Right atrium auricular region (tissue), 2 donors: ENCODE measurements at places on chromosomes 2 and 18.

- no peak for DNase-seq
- peak overlapping the region; percentile 91 for H3K4me3 ChIP-seq
- peak overlapping the region; percentile 84 for H3K27ac ChIP-seq
- H3K36me3 ChIP-seq: peaks cover 6% of the 10 kb centered on the region
- no peaks in the 10 kb centered on the region for H3K27me3 ChIP-seq
- H3K4me1 ChIP-seq: no peaks in the 10 kb centered on the region
These were observed 854 bp downstream of the GPR155 start for GRCh38 chr2:174485788-174486562.

DNA sequence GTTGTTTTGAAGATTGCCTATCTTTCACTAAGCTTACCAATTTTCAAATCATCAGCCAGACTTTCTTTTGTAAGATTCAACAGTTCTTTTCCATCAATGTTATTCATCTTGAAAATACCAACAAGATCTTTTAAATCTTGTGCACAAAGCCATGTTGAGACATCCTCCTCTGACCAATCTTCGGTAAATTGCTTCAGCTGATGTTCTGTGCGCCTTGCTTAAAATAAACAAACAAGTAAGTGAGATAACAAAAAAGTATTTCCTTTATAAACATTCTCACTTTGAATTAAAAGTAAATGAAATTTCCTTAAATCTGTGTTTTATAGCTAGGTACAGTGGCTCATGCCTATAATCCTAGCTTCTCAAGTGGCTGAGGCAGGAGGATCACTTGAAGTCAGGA lies 30.3 kb downstream of the WDSUB1 start:
- H3K4me3 ChIP-seq: no peak overlapping the region

- peaks cover 8% of the 10 kb centered on the region for H3K4me1 ChIP-seq
- no peak overlapping the region for H3K27ac ChIP-seq
- DNase-seq: no peak
- H3K27me3 ChIP-seq: no peaks in the 10 kb centered on the region
- H3K36me3 ChIP-seq: no peaks in the 10 kb centered on the region
These were observed 1885.4 kb upstream of the CELF4 start for GRCh38 chr18:39450958-39451357.

- no peaks in the 10 kb centered on the region for H3K4me1 ChIP-seq
- H3K36me3 ChIP-seq: peaks cover 34% of the 10 kb centered on the region
- no peak for DNase-seq
- H3K4me3 ChIP-seq: no peak overlapping the region
- no peak overlapping the region for H3K27ac ChIP-seq
- H3K27me3 ChIP-seq: no peaks in the 10 kb centered on the region
These were observed 21.2 kb downstream of the ATIC start for GRCh38 chr2:215332872-215333595.

DNA sequence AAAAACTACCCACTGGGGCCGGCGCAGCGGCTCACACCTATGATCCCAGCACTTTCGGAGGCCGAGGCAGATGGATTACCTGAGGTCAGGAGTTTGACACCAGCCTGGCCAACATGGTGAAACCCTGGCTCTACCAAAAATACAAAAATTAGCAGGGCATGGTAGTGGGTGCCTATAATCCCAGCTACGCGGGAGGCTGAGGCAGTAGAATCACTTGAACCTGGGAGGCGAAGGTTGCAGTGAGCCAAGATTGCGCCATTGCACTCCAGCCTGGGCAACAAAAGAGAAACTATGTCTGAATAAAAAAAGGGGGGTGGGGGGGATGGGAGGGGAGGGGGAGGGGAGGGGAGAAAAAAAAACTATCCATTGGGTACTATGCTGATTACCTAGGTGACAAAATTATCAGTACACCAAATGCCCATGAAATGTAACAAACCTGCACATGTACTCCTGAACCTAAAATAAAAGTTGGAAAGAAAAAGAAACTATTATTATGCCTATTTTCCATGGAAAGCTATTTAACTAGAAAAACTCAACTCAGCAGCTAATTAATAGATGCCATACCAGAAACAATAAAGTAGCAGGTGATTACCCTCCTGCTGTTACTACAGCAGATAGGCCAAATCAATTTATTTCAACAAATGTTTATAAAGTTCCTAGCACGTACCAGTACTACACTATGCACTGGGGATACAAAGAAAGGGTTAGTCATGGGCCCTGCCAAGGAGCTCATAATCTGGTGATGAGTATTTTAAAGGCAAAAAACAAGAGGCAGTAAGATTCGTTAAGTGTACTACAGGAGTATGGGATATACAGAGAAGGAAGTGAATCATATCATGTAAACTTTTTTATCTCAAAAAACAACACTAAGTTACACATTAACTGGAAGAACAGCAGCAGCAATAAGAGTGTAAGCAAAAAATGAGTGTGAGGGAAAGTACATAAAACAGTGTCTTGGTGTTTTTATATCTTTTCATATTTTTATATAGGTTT lies 112.8 kb upstream of the SLC39A10 start:
- H3K4me1 ChIP-seq: no peaks in the 10 kb centered on the region
- no peaks in the 10 kb centered on the region for H3K36me3 ChIP-seq

GRCh38 chr2:51247252-51247805 lies 215.4 kb upstream of the NRXN1 start:
- no peak for DNase-seq
- H3K27me3 ChIP-seq: no peaks in the 10 kb centered on the region
- no peaks in the 10 kb centered on the region for H3K4me1 ChIP-seq
- no peak overlapping the region for H3K27ac ChIP-seq

- H3K27ac ChIP-seq: no peak overlapping the region
- no peaks in the 10 kb centered on the region for H3K4me1 ChIP-seq
These were observed 99.2 kb downstream of the R3HDM1 start for GRCh38 chr2:135630488-135630887.

DNA sequence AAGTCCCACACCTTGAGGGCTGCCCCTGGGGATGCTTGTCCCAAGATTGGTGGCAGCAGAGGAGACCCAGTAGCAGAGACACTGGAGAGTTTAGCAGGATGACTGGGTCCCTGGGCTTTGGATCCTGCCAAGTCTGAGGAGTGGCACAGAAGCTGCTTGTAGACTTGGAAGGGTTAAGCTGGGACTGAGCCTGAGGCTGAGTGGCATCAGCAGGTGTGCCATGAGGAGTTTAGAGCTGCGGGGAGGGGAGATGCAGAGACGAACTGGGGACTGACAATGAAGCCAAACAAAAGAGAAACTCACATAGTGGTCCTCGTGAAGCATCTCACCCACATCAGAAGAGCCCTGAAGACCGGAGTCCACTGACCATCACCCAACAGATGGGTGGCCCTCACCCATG lies 329.7 kb upstream of the KLHL29 start:
- H3K36me3 ChIP-seq: no peaks in the 10 kb centered on the region
- H3K4me1 ChIP-seq: no peaks in the 10 kb centered on the region
- no peak overlapping the region for H3K27ac ChIP-seq
- no peak for DNase-seq

GRCh38 chr2:144133936-144134665 lies 385.8 kb downstream of the ZEB2 start:
- H3K36me3 ChIP-seq: no peaks in the 10 kb centered on the region
- DNase-seq: no peak
- no peaks in the 10 kb centered on the region for H3K27me3 ChIP-seq
- no peak overlapping the region for H3K27ac ChIP-seq
- H3K4me1 ChIP-seq: no peaks in the 10 kb centered on the region

GRCh38 chr2:177347570-177347969 lies 45.0 kb upstream of the AGPS start:
- H3K27me3 ChIP-seq: no peaks in the 10 kb centered on the region
- DNase-seq: no peak
- H3K4me1 ChIP-seq: peaks cover 10% of the 10 kb centered on the region

GRCh38 chr2:50547521-50547920 lies 484.4 kb downstream of the NRXN1 start:
- no peak overlapping the region for H3K27ac ChIP-seq
- no peaks in the 10 kb centered on the region for H3K36me3 ChIP-seq
- H3K27me3 ChIP-seq: no peaks in the 10 kb centered on the region
- H3K4me3 ChIP-seq: no peak overlapping the region

- H3K27ac ChIP-seq: no peak overlapping the region
- no peaks in the 10 kb centered on the region for H3K4me1 ChIP-seq
- no peak for DNase-seq
- no peaks in the 10 kb centered on the region for H3K27me3 ChIP-seq
- H3K4me3 ChIP-seq: no peak overlapping the region
These were observed 194.2 kb downstream of the GLI2 start for GRCh38 chr2:120929829-120930228.

DNA sequence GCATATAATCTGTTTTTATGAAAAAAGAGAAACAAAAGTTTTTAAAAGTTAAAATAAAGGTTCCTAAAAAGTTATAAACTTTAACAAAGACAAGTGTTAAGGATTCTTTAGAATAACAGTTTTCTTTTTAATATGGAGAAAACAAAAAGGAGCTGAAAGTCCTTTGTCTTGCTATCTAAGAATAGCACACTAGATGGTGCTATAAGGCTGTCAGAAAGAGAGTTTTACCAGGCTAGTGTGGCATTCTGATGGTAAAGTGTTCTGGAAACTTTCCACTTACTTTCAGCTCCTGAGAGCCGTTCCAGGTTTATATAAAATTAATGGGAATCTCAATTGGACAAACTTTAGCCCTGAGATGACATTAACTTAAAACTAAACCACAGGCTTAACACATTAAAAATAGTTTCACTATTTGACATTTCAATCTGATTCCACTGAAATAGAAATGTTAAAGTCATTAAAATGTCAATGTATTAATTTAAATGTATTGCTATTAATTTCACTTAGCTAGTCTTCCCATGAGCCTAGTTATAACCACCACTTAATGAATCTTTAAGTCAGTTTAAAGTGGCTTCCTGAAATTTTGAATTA lies 3.7 kb downstream of the FBXO48 start:
- DNase-seq: no peak
- no peak overlapping the region for H3K4me3 ChIP-seq
- H3K27ac ChIP-seq: no peak overlapping the region
- H3K27me3 ChIP-seq: no peaks in the 10 kb centered on the region

DNA sequence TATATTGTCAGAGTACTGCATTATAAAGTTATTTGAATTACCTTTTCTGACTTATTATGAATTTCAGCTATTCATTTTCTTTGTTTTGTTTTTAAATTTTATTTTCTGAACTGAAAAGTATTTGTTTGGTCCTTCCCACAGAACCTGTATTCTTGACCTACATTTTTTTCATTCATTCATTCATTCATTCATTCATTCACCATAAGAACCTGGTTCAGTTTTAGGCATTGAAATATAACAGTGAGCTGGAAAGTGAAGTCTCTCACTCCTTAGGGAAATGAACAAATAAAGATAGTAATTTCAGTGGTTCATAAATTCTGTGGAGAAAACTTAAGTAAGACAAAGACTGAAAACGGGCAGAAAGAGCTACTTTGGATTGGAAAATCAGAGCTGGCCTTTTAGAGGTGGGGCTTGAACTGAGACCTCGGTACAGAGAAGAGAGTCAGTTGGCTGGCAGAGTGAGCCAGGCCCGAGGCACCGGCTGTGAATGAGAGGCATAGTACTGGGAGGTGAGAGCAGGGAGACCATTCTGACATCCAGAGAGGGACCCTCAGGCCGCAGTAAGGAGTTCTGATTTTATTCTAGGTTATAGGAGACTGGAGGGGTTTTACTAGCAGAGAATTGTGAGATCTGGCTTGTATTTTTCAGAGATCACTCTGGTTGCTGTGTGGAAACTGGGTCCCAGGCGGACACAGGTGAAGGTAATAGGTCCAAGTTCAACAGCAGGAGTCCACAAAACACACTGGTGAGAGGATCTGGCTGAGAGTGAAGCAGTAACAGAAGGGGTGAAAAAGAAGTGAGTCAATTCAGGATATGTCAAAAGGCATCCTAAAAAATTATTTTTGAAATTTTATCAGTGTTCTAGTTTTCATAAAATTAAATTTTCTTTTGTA lies 75.8 kb upstream of the FN1 start:
- H3K27me3 ChIP-seq: no peaks in the 10 kb centered on the region
- no peak overlapping the region for H3K27ac ChIP-seq
- H3K4me3 ChIP-seq: no peak overlapping the region
- H3K36me3 ChIP-seq: no peaks in the 10 kb centered on the region

- DNase-seq: no peak
- no peak overlapping the region for H3K27ac ChIP-seq
- H3K27me3 ChIP-seq: no peaks in the 10 kb centered on the region
- no peak overlapping the region for H3K4me3 ChIP-seq
- no peaks in the 10 kb centered on the region for H3K4me1 ChIP-seq
- H3K36me3 ChIP-seq: no peaks in the 10 kb centered on the region
These were observed 60.1 kb upstream of the ACTR3 start for GRCh38 chr2:113829761-113830160.

GRCh38 chr2:127172306-127172705 lies 47.8 kb downstream of the CYP27C1 start:
- H3K4me1 ChIP-seq: peaks cover 14% of the 10 kb centered on the region

DNA sequence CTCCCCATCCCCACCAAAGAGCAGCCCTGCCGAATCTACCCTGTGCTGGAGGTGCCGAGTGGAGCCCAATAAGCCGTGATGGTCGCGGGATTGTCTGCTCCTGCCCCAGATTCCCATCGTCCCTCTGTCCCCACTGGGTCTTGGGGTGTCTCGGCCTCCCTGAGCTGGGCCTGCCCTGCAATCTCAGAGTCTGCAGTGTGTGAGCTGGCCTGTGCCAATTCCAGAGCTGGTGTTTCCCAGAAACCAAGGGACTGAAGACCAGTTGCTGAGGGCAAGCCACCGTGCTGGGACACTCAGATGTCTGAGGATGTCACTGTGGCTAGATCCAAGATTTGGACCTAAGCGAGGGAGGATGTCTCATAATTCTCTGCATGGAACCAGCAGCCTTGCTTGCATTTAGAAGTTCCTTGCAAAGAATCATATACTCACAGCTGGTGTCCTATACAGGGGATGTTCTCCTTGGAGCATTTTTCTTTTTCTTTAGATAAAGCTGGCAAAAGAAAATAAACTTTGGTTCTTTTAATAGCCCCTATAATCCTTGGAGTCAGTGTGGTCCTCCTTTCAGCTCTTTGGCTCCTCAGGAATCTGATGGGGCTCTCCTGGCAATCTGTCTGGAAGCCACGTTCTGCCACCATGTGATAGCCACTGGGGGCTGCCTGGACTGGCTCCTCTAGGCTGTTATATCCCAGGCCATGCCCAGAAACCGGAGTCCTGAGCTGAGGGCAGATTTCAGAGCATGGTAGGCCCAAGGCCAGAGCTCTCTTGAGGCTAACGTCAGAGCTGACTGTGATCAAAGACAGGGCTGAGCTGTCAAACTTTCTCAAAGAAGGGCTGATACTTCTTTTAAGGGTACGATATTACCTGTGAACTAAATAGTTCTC lies 140.1 kb upstream of the HAAO start:
- peak overlapping the region; percentile 45 for H3K27ac ChIP-seq
- no peaks in the 10 kb centered on the region for H3K27me3 ChIP-seq
- H3K36me3 ChIP-seq: no peaks in the 10 kb centered on the region
- H3K4me3 ChIP-seq: no peak overlapping the region
- H3K4me1 ChIP-seq: no peaks in the 10 kb centered on the region

DNA sequence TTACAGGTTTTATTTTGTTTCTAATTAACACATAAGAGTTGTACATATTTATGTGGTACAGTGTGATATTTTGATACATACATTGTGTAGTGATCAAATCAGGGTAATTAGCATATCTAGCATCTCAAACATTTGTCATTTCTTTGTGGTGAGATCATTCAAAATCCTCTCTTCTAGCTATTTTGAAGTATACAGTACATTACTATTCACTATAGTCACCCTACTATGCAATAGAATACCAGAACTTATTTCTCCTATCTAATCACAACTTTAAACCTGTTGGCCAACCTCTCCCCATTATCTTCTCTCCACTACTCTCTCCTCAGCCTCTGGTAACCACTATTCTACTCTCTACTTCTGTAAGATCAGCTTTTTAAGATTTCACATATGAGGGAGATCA lies 325.8 kb downstream of the CYP26B1 start:
- no peak for DNase-seq
- no peak overlapping the region for H3K4me3 ChIP-seq
- no peaks in the 10 kb centered on the region for H3K4me1 ChIP-seq
- H3K27me3 ChIP-seq: no peaks in the 10 kb centered on the region
